Activated CD8-positive, alpha-beta T cell treated with anti-CD3 and anti-CD28 coated beads, Interleukin-2, amount 10 ng/mL, durations not matched to agents 7 days and 5 days (primary cell): ENCODE measurements at places on chromosomes 5 and 9. TPM values are rescaled to one million over a fixed set of nuclear protein-coding genes. Genes with fewer than 3 reads are reported as not detected.

DNA sequence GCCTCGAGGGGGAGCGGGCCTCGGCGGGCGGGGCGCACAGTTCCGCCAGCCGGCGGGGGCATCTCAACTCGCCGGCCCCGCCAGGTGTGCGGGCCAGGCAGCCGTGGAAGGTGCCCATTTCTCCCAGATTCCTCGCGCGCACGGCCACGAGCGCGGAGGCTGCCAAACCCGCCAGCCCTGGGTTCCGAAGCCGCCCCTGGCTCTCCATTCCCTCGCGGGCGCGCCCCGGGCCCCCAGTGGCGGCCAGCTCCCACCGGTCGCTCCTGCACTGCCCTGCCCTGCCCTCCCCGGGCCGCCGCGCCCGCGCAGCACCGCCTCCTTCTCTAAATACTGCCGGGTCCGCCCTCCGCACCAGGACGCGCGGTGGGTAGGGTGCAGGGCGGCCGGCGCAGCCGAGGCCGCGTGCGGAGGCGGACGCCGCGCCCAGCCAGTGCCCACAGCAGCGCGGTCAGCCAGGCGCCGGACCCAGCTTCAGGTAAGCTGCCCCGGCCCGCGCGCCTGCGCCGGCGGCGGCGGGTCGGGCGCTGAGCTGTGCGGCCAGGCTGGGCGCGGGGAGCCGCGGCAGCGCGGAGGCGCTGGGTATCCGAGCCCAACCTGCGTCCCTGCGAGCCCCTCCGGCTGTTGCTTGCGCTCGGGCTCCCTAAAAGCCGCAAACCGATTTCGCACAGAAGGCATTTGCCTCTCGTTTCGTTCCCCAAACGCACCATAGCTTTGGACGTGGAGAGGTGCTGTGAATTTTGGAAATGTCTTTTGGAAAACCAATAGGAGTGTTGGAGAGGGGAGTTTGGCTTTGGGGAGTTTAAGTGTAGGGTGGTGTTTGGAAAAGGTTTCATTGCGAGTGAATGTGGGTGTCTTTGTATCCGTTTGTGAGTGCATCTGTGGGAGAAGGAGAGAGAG, at the start of gene TMEM171:
Gene TMEM171, plus strand, starts transcription at position 354 of the 897 bp plus-strand sequence. CDS start 2,799 bp downstream, outside the sequence.
- no peak for DNase-seq
- no peak within 1 kb of the TSS for H3K27ac ChIP-seq
- peaks cover 24% of the 10 kb centered on the region for H3K4me1 ChIP-seq
- peaks cover 3% of the 10 kb centered on the region for H3K36me3 ChIP-seq
- H3K27me3 ChIP-seq: peaks cover 58% of the 10 kb centered on the region

DNA sequence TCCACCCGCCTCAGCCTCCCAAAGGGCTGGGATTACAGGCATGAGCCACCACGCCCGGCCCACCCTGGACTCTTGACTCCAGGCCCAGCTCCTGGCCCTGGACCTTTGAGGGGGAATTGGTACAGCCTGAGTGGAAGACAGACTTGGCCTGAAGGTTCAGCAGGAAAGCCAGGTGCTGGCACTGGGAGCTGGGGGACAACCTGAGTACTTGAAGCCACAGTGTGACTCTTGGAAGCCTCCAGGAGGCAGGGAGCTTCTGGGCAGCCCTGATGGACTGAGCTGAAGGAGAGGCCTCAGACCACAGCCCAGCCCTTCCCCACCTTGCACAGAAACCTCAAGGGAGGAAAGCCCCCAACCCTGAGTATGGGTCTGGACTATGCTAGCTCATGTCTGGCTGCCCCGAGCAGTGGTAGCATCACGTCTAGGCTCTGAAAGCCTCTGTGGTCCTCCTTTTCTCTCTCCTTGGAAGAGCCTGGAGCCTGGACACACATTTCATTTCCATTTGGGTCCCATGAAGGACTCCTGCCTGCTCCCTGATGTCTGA, 54.1 kb downstream of the RASGEF1C start:
- no peaks in the 10 kb centered on the region for H3K36me3 ChIP-seq
- no peak overlapping the region for H3K4me3 ChIP-seq
- no peaks in the 10 kb centered on the region for H3K4me1 ChIP-seq
- H3K27ac ChIP-seq: no peak overlapping the region

- peak overlapping the region; percentile 72 for H3K27ac ChIP-seq
- peaks cover 49% of the 10 kb centered on the region for H3K27me3 ChIP-seq
- peaks cover 32% of the 10 kb centered on the region for H3K4me1 ChIP-seq
- no peaks in the 10 kb centered on the region for H3K36me3 ChIP-seq
- DNase-seq: no peak
Measured at GRCh38 chr9:126517833-126518356, 95.8 kb upstream of the LMX1B start.

Gene EGFLAM
- total RNA-seq: not detected

DNA sequence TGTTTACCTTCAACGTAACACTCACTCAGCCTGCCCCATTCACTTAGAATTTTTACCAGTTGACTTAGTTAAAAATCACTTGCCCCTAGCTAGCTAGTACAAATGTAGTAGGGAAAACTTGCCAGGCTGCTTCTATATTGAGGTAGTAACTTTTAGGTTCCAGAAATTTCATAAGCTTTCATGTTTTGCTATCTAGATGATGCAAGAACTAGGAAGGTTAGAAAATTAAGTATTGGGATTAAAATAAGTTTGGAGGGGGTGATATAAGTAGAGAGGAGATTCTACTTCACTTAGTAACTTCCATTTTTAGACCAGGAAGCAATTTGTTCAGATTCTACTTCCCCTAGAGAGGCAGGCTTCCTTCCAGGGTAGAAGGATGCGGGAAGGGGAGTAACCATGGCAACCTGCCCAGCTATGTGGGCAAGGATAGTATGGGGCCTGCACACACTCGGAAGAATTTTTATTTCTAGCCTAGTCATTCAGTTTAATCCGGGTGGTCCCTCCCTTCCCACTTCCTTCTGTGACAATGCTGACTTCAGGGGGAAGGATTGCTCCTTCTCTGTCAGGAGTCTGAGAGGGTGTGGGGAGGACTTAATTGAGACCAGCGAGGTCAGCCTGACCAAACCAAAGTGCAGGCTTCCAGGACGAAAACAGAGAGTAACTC, 4.2 kb downstream of the DAB2 start:
- peaks cover 40% of the 10 kb centered on the region for H3K27me3 ChIP-seq
- H3K4me3 ChIP-seq: no peak overlapping the region
- DNase-seq: no peak
- H3K36me3 ChIP-seq: no peaks in the 10 kb centered on the region

Gene GARIN3
- not detected for total RNA-seq

DNA sequence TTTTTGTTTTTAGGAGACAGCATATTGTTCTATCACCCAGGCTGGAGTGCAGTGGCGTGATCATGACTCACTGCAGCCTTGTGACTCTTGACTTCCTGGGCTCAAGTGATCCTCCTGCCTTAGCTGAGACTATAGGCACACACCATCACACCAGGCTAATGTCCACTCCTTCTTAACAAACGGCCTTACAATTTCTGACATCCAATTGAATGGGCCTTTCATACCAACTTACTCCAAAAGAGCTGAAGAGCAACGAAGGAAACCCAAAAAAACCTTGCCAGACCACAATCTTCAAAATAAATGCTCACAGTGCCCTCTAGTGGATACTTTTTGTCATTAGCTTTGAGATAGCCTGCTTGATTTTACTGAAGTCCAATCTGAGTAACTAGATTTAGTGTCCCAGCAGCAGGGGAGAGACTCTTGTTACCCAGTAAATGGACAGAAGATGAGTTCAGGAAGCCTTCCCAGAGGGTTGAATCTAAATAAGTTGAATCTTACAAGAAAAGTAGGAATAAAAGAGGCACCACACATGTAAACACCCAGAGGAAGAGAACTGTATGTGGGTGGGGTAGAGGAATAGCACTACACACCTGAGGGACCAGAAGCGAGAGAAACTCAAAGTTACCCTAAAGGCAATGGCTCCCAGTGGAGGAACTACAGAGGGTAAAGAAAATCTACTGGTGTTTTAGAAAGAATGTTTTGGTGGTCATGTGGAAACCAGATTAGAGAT, 9.3 kb downstream of the ZNF622 start:
- no peaks in the 10 kb centered on the region for H3K27me3 ChIP-seq
- H3K4me3 ChIP-seq: no peak overlapping the region
- peaks cover 37% of the 10 kb centered on the region for H3K4me1 ChIP-seq
- peak; percentile 54 for DNase-seq

DNA sequence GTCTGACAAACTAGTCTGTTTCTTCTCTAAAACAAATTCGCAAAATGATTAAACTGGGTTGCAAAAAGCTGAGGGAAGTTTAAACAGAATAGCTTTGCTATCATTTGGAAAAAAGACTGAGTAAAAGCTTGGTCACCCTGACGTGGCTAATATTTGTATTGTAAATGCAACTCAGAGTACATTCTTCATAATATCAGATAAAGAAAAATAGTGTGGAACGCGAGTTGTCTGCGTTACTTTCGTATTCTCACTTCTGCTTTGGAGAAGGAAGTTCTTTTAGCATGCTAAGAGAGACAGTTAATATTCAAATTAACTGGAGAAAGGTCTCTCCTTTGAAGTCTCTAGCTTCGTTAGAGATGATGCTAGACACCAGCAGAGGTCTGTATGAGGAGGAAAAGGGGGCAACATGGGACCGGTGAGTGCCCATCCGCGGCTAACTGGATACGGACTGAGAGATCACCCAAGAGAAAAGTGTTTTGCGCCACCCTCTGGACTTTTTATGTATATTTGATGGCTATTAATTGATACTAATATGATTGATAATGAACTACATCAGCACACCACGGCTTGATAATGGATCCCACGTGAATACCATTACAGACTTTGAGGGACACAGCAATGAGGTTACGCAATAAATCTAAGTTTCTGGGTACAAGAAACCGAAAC, 2.9 kb upstream of the CNTRL start:
- peak overlapping the region; percentile 82 for H3K4me3 ChIP-seq
- peaks cover 55% of the 10 kb centered on the region for H3K4me1 ChIP-seq
- DNase-seq: peak; percentile 57
- H3K27me3 ChIP-seq: no peaks in the 10 kb centered on the region

Gene TRIO
- 6.6 TPM for total RNA-seq

Gene ARHGEF37
- total RNA-seq: 1.0 TPM

DNA sequence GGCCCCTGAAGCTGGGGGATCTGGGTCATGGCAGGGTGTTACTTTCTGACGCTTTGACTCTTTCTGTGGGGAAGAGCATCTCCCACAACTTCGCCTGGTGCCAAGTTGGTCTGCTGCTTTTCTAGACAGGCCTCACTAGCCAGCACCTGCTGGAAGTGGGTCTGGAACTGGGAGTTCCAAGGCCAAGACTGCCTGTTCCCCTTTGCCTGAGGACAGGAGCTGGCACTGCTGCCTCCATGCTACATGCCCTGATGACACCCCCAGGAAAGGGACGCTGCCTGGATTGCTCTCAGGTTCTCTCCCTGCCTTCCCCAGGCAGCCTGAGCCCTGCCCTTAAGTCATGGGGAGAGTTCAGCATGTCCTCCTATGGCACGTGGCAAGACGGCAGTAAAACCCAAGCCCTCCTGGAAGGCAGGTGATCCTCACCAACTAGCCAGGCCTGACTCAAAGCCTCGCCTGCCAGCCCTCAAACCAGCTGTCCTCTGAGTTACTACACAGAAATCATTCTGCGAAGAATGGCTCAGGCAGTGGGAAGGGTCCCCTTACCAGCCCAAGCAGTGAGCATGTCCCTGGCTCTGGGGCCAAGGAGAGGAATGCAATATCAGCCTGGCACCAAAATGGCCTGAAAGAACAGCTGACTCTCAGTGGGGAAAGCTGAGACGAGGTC, 35.8 kb downstream of the SEC61B start:
- H3K27ac ChIP-seq: no peak overlapping the region
- no peaks in the 10 kb centered on the region for H3K27me3 ChIP-seq
- H3K4me3 ChIP-seq: no peak overlapping the region
- no peak for DNase-seq

GRCh38 chr5:168851902-168852321, 272.7 kb upstream of the PANK3 start:
- no peaks in the 10 kb centered on the region for H3K36me3 ChIP-seq
- peak; percentile 65 for DNase-seq
- H3K4me1 ChIP-seq: peaks cover 30% of the 10 kb centered on the region
- peaks cover 11% of the 10 kb centered on the region for H3K27me3 ChIP-seq
